NCI-H1105 (cell line): ENCODE measurements at places on chromosomes 5 and 9.

DNA sequence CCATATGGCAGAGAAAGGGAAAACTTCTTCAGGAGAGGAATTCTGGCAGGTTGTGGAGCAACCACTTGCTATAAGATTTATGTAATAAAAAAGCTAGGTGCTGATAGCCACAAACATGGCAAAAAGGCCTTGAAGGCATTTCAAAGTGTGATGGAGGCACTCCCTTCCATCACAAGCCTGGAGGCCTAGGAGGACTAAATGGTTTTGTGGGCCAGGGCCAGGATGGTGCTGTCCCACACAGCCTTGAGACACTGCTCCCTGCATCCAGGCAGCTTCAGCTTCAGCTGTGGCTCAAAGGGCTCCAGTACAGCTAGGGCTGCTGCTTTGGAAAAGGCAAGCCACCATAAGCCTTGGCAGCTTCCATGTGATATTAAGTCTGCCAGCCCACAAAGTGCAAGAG is 632.8 kb downstream of the BRINP1 start:
- no peak for DNase-seq

- no peak for DNase-seq
Measured at GRCh38 chr5:179610903-179611265, 12.6 kb downstream of the HNRNPH1 start.

DNA sequence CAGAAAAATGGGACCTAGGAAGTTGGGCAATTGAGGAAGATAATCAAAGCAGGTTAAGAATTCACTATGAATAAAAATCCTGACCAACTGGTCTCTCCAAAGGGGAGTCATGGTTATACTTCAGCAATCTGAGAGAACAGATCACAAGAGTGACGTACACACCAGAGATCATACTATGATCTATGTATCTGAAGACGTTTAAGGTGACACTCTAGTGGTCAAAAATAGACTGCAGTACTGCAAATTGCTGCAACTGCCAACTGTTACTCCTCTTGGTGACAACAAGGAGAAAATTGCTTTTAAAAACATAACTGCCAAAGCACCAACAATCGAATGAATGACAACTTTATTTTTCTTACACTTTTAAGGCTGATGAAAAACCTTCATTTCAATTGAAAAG is 4.9 kb downstream of the AK6 start:
- no peak for DNase-seq

GRCh38 chr5:149724130-149724840 is 5.8 kb upstream of the PPARGC1B start:
- DNase-seq, result no peak

DNA sequence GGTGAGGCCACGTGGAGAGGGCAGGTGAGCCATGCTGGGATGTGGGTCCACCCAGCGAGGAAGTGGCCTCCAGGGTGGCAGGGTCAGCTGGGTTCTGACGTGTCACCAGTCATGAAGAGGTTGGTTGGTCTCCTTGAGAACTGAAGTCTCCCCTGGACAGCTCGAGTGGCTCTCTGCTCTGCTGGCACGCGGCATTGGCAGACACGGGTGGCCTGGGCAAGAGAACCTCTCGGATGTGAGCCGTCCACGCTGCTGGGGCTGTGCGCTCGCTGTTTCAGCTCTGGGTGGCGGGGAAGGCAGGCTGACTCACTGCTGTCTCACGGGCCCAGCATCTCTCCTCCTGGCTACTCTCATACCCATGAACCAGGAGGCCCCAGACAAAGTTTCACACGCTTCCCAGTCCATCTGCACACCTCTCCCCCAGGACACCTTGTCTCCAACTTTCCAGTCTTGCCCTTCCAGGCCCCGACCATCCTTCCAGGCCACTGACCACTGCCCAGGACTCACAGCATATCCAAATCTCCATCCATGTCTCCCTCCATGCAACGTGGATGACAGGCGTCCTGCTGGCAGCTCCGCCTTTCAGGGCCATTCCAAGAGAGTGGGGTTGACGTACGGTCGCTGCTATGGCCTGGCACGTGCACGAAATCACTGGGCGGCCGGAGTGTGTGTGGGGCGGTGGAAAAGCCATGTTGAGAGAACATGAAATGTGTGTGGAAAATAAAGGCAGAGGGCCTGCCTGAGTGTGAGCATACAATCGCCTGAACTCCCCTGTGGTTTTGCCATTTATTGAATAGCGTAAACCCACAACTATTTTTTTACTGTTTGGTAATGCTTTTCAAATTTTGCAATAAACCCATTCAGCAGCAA is 145.0 kb upstream of the COL5A1 start:
- DNase-seq, result no peak

DNA sequence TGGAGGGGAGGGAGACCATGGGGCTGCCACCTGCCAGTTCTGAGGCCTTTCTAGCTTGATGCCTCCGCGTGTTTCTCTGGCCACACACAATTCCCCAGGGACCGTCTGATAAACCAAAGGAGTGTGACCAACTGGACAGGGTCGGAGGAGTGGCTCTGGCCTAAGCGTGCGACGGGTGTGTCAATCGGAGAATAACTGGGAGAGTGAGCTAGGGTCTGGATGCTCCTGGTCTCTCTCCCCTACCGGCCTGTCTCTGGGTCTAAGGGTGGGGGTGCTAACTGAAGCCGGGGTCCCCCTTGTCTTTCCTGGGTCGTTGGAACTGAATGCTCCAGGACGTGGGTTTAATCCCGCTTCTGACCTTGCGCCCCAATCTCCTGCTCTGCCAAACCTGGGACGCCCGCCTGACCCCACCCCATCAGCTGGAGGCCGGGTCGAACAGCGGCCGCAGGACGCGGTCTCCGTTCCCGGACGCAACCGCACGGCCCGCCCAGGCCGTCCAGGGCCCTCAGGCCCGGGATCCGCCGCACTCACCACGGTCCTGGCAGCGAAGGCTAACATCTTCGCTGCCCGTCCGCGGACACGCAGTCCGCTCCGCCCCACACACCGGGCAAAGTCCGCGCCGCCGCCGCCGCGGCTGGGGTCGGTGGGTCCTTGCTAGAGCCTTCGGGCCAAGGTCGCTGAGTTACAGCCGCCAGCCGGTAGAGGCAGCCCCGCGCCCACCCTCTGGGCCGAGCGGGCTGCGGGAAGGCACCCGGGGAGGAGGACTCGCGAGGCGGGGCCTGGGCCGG is 447 bp downstream of the CRAT start:
- no peak for DNase-seq

- DNase-seq, result no peak
Measured at GRCh38 chr5:154320224-154321089, 125.3 kb upstream of the SAP30L start.
